GM23338 (cell line): ENCODE measurements at places on chromosomes 3 and 15. TPM values are rescaled to one million over a fixed set of nuclear protein-coding genes. Genes with fewer than 3 reads are reported as not detected.

Gene ITPKA
- total RNA-seq = 1.5 and 2.1 TPM in 2 replicates

DNA sequence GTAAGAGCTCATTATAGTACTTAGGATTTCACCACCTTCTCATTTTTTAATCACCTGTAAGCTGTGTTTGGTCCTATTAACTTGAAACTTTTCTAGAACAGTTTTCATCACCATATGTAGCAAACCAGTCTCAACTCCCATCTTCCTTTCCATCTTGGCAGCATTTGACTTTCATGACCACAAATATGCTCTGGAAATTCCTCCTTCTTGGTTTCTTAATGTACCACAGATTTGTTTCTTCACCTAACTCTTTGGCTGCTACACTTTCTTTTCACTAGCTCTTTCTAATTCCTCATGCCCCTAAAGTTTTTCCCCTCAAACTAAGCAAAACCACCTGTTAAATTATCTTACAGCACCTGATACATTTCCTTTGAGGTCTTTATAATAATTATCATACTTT, 13.2 kb upstream of the NMB start:
- no peak for DNase-seq

DNA sequence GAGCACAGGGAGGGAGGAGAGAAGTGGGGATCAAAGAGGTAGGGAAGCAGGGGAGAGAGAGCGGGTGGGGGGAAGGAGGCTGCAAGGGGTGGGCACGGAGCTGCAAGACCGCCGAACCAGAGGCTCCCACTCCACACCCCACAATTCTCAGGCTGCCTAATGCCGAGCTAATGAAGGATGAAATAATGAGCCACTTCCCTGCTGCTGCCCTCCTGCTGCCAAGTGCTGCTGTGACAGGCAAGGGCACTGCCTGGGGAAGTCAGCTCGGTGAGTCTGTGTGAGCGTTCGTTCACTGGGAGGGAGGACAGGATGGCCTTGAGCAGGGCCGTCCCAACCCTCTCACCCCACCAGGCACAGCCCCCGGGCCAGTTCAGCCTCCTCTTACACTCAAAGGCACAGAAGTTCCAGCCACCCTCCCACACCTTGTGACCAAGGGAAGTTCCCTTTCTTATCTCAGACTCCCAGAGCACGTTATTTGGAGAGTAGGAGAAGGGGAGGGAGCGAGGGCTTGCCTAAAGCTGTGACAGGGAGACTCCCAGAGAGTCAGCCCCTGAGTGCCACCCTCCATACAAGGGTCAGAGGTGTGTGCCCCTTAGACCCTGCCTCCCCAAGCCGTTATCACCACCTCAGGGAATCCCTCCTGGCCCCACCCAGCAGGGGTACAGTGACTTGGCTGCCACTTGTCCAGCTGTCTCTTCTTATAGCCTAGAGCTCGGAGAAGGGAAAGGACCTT, 12.4 kb downstream of the GLYCTK start:
- peak; percentile 50 for DNase-seq

GRCh38 chr15:93252780-93253179, 163.8 kb upstream of the RGMA start:
- DNase-seq = no peak

DNA sequence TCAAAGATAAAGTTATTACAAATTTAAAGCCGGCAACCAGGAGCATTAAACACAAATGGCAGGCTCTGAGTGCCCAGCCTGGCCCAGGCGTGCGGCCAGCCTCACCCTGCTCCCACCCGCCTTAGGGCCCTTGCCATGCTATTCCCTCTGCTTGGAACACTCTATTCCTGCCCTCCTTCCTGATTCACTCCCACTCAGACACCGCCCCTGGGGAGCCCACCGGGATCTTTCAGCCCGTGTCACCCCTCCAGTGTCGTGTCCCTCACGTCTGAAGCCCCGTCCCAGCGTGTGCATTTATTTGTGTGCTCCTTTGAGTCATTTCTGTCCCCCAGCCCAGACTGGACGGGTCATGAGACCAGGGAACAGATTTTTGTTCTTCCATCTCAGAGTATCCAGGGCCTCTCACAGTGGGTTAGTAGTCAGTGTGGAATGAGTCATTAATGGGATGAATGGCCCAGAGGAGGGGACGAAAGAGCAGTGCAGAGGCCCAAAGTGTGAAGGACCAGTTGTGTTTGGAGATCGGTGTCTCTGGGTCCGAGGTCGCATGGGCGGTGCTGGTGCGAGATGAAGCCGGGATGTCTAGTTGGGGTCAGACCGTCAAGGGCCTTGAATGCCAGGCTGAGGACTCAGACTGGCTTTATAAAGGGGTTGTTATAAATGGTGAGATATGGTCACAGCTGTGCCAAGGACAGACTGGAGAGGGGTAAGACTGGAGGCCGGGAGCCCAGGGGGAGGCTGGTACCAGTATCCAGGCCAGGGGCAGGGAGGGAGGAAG, 58.9 kb upstream of the SLC6A6 start:
- DNase-seq = no peak

DNA sequence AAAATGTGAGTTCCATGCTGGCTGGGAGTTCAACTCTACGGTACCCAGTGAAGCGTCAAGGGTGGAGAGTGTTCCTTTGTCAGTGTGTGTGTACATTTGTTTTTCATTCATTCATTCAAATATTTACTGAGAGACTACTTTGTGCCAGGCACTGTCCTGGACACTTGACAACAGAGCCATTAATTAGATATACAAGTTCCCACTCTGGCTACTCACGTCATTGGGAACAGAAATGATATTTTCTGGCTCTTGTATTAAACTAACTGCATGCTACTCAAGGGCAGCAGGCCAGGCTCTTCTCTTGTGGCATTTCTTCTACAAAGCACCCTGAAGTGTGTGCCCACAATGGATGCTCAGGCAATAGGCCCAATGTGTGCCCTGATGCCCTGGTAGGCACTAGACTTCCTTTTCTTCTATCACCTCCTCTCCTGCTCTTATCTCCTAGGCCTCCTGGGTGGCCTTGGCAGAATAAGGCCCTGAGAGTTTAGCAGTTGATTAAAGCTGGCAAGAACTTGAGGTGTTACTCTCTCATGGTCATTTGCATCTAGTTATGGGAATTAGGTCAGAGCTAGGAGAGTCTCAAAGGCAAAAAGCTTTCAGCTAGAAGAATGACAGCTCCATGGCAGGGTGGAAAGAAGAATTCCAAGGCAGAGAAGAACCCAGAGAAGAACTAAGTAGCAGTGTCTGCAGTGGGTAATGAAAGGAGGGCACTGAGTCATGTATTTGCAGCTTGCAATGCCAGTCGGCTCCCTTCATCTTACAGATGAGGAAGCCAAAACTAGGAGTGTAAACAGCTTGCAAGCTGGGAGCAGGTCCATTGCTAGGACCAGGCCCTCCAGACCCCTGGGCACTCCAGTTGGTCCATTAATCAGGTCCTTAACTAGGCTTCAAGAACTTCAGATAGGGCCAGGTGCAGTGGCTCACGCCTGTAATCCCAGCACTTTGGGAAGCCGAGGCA, 14.0 kb upstream of the SMAD3 start:
- no peak for DNase-seq

DNA sequence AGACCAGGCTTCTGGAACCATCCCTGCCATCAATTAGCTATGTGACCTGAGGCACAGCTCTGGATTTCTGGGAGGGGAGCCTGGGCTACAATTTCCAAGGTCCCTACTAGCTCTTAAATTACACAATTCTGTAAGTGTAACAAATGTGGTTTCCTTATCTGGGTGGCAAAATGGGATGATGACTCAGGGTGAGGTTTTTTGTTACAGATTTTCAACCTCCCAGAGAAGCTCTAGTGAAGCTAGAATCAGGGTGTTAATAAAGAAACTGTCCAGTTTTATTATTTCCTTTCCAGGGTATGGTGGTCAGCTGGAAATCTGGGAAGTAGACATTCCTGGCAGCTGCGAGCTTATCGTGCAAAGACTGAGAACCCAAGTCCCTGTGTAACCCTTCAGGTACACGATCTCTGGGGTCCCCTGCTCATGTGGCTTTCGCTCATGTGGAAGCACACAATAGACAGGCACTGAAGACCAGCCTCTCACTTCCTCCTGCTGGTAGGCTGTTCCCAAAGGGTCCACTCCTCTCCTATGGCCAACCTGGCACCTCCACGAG, 7.3 kb downstream of the RAB27A start:
- DNase-seq = no peak

- DNase-seq = no peak
These were observed 9.4 kb downstream of the FAM81A start for GRCh38 chr15:59447367-59447766.

- no peak for DNase-seq
These were observed 50.6 kb upstream of the AKAP13 start for GRCh38 chr15:85329561-85330422.

DNA sequence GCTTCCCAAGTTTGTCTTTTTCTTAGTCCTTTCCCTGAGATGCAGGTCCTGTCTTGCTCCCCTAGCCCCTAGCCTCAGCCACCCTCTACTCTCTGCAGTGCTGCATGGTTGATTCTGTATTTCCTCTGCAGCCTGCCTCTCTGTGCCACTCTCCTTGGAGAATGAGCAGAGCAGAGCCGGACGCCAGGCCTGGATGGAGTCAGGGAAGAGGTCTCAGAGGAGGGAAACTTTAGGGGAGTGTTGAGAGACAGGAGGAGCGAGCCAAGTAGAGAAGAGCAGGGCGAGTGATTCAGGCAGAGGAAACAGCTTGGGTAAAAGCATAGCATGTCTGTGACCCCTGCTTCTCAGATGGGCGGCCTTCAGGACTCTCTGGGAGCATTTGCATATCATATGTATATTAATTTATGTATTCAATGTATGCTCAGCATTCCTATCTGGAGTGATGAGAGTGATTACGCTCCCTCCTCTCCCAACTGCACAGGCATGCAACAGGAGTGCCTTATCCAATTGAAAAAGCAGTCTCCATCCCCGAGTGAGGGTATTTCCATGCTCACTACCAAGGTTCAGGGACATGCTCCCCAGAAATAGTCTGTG, 166.7 kb downstream of the RORA start:
- no peak for DNase-seq
